ENCODE measurements at places on chromosomes 7 and 10.

GRCh38 chr10:42970451-42971250 lies 106.2 kb upstream of the RET start:
- DNase-seq: no peak

- no peak for DNase-seq
These were observed at the start of gene SYCE1 for GRCh38 chr10:133565441-133566294. Gene SYCE1, minus strand, starts transcription at chr10:133565583. Its CDS starts 54 bp downstream, at chr10:133565529.

- no peak for DNase-seq
These were observed 207.2 kb downstream of the ZNF365 start for GRCh38 chr10:62581351-62581750.

- DNase-seq: no peak
These were observed 1.6 kb upstream of the RASGEF1A start for GRCh38 chr10:43268491-43268890.

DNA sequence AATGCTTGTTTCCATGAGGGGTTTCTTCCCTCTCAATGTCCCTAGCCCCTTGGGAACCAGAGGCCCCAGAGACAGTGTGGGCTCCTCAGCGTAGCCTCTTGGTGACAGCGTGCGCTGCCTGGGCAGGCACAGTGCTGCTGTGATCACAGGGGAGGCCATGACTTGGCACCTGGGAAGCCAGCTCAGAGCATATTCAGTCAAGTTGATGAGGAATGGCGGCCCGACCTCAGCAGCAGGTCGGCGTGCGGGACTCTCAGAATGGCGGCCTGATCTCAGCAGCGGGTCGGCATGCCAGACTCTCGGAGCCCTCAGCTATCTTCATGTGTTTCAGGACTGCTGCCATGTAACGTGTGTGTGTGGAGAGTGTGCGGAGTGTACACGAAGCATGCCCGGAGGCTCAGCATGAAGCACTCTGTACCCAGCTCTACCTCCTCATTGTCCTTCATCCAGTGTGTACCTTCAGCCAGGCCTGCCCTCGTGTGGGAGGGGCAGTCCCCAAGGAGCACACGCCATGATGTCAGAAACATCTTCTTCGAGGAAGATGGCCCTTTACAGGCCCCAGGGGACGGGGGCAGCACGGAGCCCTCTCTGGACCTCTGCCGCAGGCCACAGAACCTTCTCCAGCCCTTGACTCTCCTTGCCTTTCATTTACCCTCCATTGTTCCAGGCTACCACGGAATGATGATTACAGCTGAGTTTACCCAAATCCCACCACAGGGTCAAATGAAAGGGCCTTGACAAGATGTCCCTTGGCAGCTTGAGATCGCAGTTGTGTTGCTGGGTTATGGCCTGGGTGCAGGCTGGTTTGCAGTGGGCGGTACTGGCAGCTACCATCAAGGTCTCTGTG lies 130.4 kb downstream of the SMURF1 start:
- DNase-seq: no peak

DNA sequence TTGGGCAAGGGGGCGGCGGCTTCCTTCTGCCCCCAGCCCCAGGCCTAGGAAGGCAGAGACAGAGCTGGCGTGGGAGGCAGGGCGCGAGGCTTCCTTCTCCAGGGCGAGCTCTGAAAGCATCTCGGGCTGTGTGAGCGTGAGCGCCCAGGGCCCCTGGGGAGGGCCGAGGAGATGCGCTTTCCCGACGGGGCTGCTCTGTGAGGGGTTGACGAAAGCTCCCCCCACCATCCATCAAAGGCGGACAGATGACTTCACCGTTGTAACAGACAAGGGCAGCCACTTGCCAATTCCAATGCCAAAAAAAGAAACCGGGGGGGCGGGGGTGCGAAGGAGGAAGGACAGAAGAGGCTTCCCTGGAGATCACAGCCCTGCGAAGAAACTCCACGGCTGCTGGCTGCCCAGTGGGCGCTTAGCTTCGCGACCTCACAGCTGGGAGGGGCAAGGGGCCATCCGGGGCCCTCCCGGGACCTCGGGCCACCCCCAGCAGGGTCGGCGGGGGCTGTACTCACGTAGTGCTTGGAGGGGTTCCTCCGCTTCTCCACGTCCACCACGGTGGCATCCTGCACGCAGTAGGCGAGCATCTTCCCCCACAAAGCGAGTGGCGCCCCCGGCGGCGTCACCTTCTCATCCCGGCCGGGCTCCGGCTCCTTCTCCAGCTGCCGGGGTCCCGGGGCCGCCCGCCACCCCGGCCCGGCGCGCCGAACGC lies 537 bp downstream of the SH3PXD2A start:
- DNase-seq: no peak

DNA sequence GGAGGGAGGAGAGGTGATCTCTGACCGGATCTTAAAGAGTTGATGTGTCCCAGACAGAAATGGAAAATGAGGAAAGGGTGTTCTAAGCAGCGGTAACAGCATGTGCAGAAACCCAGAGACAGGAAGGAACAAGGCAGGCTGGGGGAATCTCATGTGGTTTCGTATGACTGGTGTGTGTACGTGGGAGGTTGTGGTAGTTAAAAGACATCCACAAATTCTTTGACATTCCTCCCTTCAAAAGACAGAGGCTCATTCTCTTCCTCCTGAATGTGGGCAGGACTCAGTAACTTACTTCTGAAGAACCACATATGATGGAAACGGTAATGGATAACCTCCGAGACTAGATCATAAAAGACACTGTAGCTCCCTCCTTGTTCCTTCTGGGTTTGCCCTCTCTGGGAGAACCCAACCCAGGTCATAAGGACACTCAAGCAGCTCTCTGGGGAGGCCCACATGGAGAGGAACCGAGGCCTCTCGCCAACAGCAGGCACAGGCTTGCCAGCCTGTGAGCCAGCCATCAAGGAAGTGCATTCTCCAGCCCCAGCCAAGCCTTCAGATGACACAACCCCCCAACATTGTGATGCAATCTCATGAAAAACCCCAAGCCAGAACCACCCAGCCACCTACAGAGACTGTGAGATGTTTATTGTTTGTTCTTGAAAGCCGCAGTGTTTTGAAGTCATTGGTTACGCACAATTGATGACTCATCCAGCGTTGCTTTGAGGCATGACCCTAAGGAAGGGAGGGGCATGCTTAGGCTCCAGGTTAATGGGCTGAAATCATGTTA lies 116.0 kb downstream of the SLIT1 start:
- DNase-seq: no peak

GRCh38 chr10:5945561-5946418 lies 31.6 kb downstream of the IL15RA start:
- no peak for DNase-seq

DNA sequence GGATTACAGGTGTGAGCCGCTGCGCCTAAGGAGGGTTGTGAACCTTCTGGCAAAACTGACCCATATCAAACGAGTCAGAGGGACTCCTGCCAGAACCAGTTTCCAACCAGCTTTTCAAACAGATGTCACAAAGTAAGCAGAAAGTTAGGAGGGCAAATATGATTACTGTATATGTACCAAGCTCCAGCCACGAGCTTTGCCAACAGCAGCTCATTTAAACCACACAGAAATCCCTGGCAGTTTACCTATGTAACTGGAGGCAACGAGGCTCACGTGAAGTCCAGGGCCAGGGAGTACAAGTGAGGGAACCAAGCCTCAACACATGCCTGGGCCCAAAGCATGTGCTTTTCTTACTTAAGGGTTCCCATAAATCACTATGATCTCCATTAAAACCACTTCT lies 12.5 kb upstream of the DAGLB start:
- no peak for DNase-seq
